ENCODE measurements at places on chromosomes 4 and X. TPM values are rescaled to one million over a fixed set of nuclear protein-coding genes. Genes with fewer than 3 reads are reported as not detected.
A peak's percentile ranks its signal among the peaks of the same experiment; 100 is the strongest.

The BRS3 gene
- total RNA-seq, result not detected

GRCh38 chr4:42636645-42636949, 20.3 kb downstream of the ATP8A1 start:
- DNase-seq, result no peak
- H3K4me1 ChIP-seq, result peaks cover 88% of the 10 kb centered on the region
- no peaks in the 10 kb centered on the region for H3K36me3 ChIP-seq
- no peak overlapping the region for H3K27ac ChIP-seq

The DIPK2B gene
- not detected for total RNA-seq

The MAGED4 gene
- total RNA-seq, result 0.96 TPM

- peaks cover 36% of the 10 kb centered on the region for H3K4me1 ChIP-seq
- H3K27me3 ChIP-seq, result peaks cover 6% of the 10 kb centered on the region
- peak overlapping the region; percentile 99 for H3K27ac ChIP-seq
These were observed 533 bp upstream of the SYAP1 start for GRCh38 chrX:16718824-16719333.

The CT83 gene
- not detected for total RNA-seq

Measured in activated T-cell treated with anti-CD3 and anti-CD28 coated beads, Interleukin-2, amount 50 U/mL, for 72 hours (primary cell).